Foreskin keratinocyte (primary cell): ENCODE measurements at places on chromosomes 4 and X. TPM values are rescaled to one million over a fixed set of nuclear protein-coding genes. Genes with fewer than 3 reads are reported as not detected.

The STAP1 gene
- total RNA-seq, result not detected in 2 replicates

The DDX53 gene
- not detected in 2 replicates for total RNA-seq

The CYP2U1 gene
- total RNA-seq, result 3.3 and 3.6 TPM in 2 replicates

The PDZD4 gene
- 0.04 and 0.07 TPM in 2 replicates for total RNA-seq

The TMEM154 gene
- 102 and 118 TPM in 2 replicates for total RNA-seq

The PPM1K gene
- total RNA-seq, result 11.1 and 11.3 TPM in 2 replicates

The TSPAN7 gene
- total RNA-seq, result 0.24 and 0.28 TPM in 2 replicates

The ASB9 gene
- 0.85 and 1.0 TPM in 2 replicates for total RNA-seq

The VCX gene
- not detected in 2 replicates for total RNA-seq

The GAGE12E gene
- not detected in 2 replicates for total RNA-seq

The HPSE gene
- total RNA-seq, result 12.1 and 13.0 TPM in 2 replicates

The AIMP1 gene
- total RNA-seq, result 39.6 and 40.8 TPM in 2 replicates

The CACNA1F gene
- not detected in 2 replicates for total RNA-seq

DNA sequence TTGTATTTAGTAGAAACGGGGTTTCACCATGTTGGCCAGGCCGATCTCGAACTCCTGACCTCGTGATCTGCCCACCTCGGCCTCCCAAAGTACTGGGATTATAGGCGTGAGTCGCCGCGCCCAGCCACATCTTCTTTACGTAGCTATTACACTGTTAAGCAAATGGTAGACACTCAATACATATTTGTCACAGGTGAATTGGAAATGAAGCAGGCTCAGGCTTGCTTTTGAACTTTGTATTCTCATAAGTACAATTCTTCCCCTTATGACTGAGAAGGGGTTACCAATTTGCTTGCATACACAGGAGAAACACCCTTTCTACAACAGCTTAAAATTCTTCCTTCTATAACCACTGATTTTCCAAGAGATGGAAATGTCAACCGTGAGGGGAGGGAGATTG is 787 bp upstream of the SRPX2 start:
- peak; percentile 54 for DNase-seq

GRCh38 chrX:7372825-7373525 is 225.0 kb upstream of the PUDP start:
- DNase-seq, result peak; percentile 57

GRCh38 chrX:10892621-10893225 is 218.4 kb upstream of the HCCS start:
- DNase-seq, result no peak

DNA sequence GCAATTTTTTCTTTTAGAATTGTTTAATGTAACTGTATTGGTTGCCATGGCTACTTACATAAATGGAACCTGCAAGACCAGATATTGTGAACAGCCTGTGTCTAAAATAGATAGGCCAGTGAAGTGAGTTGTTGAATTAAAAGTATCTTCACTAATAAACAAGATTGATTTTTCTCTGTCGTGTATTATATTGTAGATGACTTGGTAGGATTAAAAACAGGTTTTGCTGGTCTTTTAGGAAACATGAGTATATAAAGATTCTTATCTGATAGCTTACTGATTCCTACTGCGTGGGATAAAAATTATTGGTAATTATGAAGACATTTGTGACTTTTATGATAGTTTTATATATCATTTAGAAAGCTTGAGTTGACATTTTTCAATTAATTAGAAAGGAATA is 162.1 kb downstream of the KDM6A start:
- no peak for DNase-seq

DNA sequence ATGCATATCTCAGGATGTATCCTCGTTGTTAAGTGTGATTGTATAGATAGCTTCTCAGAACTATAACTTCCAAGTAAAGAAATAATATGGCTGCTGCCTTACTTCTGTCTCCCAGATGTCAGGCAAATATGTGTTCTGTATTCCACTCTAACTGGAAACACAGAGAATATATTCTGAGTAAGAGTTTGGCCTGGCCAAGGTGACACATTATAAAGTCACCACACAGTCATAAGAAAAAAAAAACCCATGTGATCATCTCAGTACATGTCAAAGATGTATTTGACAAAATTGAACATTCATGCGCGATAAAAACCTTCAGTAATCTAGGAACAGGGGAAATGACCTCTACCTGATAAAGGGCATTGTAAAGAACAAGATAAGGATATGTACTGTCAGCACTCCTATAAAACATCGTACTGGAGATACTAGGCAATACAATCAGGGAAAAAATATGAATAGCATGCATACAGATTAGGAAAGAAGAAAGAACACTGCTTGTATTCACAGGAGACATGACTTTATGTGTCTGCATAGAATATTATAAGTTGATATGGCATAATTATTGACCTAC is 207.1 kb downstream of the ZNF330 start:
- no peak for DNase-seq

DNA sequence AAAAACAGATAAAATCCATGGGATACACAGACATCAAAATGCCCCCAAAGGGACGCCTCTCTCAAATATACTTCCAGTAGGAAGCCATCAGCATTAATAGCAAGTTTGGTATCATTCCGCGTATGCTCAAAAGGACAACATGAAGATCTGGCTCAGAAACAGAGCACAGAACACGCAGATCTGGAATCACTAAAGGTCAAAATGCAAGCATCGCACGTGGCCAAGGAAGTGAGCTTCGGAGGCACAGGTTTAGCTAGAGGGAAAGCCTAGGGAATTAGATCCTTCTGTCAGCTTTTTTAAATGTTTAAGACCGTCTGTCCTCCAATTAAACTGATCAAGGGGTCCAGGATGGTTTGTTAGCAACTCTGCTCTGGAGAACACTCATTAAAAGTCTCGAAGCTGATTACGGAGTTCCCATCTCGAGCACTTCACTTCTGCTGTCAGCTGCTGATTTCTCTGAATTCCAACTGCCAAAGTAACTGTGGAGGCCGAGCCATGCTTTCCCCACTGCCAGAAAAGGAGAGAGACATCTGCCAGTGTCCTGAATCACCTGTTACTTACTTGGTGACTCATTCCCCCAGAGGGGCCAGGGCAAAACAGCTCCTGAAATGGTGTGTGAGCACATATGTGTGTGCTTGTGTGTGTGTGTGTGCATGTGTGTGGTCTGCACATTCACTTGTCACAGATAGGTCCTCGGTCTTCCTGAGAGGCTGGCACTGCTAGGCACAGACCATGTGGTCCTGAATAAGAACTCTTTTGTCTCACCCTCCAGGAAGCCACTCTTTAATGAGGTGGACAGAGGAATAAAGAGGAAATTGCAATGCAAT is 177.7 kb upstream of the PPARGC1A start:
- DNase-seq, result peak; percentile 57

- no peak for DNase-seq
These were observed 89.7 kb downstream of the ITIH6 start for GRCh38 chrX:54708404-54708803.

GRCh38 chr4:140837736-140838135 is 81.6 kb upstream of the TBC1D9 start:
- no peak for DNase-seq

DNA sequence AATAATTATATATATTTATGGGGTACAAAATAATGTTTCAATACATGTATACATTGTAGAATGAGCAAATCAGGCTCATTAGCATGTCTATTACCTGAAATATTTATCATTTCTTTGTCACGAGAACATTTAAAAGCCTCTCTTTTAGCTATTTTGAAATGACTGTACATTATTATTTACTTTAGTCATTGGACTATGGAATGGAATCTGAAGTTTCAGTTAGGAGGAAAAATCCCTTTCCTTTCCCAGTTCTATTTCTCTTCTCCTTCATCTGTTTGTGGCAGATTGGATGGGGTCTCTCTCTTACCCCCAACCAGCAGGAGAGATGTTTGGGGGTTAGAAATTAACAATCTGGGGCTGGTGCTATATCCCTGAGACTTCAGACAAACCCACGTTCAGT is 292.5 kb upstream of the SFRP2 start:
- no peak for DNase-seq

DNA sequence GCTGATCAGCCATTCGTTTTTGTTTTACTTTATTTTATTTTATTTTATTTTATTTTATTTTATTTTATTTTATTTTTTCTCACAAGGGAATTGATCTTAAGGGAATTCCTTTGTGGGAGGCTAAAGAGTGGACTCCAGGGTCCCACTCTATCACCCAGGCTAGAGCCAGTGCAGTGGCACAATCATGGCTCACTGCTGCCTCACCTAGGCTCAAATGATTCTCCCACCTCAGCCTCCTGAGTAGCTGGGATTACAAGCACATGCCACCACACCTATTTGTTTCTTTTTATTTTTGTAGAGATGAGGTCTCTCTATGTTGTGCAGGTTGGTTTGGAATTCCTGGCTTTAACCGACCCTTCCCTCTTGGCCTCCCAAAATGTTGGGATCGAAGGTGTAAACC is 17.5 kb upstream of the PABPC4L start:
- no peak for DNase-seq

- DNase-seq, result peak; percentile 83
These were observed 298.9 kb upstream of the PUDP start for GRCh38 chrX:7446815-7447214.

GRCh38 chrX:148535639-148536038 is 35.2 kb downstream of the AFF2 start:
- DNase-seq, result no peak

DNA sequence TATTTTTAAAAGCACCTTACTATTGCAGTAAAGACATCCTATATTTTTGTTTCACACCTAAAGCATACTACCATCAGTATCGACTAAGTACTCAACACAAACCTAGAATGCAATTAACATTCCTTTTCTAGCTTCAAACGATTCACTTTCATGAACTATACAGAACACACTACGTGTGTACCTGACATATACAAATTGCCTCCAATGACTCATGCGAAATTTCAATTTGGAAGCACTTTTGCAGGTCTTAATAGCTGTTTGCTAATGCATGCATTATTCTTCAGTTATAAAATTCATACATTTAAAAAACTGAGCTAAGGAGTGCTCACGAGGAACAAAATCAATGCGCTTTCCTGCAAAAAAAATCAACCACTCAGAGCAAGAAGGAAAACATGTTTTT is 19.7 kb upstream of the GPM6B start:
- DNase-seq, result no peak

- DNase-seq, result no peak
These were observed 101.8 kb downstream of the HMX1 start for GRCh38 chr4:8769645-8770517.

DNA sequence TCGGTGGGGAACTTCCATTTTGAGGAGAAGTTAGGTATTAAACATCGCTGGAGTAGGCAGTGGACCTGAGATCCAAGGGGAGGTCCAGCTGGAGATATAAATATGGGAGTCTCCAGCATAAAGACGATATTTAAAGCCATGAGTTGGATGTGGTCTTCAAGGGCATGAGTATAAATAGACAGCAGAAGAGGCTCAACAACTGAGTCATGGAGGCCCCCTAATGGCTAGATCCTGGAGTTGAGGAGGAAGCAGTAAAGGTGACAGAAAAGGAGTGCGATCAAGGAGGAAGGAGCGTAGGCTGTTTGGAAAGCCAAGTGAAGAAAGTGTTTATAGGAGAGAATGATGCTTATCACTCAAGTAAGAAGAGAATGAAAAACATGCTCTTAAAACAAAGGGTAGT is 18.1 kb upstream of the APBB2 start:
- no peak for DNase-seq

- DNase-seq, result no peak
These were observed 34.4 kb upstream of the ARHGEF6 start for GRCh38 chrX:136814847-136815750.

GRCh38 chr4:185801471-185801870 is 10.5 kb downstream of the SORBS2 start:
- DNase-seq, result no peak

GRCh38 chrX:99795495-99795894 is 614.6 kb downstream of the PCDH19 start:
- no peak for DNase-seq

DNA sequence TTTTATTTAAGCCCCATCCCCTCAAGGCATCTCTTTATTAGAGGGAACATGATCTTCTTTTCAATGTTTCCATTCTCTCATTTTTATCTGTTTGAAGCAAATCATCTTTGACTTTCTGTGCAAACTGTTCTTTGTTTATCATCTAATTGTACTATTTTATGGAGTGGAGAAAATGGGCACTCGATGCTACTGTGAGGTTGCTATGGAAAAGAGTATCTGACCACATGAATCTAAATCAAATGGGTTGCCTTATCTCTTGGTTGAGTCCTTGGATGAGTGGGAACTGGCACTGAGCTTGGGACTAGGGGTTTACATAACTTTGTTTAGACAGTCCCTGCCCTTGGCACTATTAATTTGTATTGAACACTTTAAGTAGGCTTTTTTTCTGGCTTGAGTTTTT is 9.1 kb downstream of the OCRL start:
- no peak for DNase-seq

- peak; percentile 3 for DNase-seq
These were observed 33.2 kb upstream of the MID1IP1 start for GRCh38 chrX:38768079-38768478.

GRCh38 chr4:22521240-22521639 is 5.4 kb upstream of the ADGRA3 start:
- DNase-seq, result no peak

DNA sequence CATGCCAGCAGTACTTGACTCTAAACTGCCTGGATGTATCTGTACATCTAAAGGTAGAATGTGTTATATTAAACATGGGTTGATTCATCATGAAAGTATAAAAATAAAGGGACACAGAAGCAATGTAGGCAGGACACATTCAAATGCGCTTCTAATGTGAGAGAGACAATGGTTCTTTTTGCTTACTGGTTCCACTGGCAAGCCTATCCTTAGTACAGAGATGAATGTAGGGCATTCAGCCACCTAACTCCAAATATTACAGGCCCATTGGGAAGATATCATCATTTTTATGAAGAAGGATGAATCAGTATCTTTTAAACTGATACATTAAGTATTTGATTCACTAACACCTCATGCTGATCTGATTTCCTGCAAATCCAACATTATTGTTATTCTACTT is 18.0 kb downstream of the CDKL2 start:
- no peak for DNase-seq

DNA sequence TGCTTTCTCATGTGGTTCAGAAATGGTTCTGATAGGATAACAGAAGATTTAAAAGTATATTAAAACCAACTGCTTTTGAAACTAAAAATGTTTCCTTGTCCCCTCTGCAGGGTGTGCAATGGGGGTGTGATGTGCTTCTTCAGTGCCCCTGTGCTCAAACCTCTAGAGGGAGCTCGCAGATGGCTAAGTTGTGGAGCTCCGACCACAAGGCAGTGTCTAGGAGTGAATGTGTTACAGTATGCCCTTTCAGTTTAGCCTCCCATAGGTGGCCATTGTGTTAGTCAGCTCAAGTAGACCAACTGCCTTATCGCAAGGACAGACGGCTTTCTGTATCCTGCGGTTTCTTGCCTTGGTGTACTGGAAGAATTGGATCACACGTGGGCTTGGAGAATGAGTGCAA is 130.5 kb downstream of the TENT5D start:
- no peak for DNase-seq

- peak; percentile 28 for DNase-seq
These were observed at the start of gene STBD1 for GRCh38 chr4:76305971-76306881. Gene STBD1, plus strand, starts transcription at chr4:76306733. Its CDS starts 37 bp downstream, at chr4:76306770.

GRCh38 chr4:144507311-144508101 is 138.4 kb upstream of the HHIP start:
- DNase-seq, result no peak

GRCh38 chrX:42732506-42732905 is 45.5 kb downstream of the PPP1R2C start:
- DNase-seq, result no peak

GRCh38 chr4:158810487-158811215 is 41.8 kb downstream of the FNIP2 start:
- peak; percentile 91 for DNase-seq
